ENCODE measurements at places on chromosomes 2 and 18.
A peak's percentile ranks its signal among the peaks of the same experiment; 100 is the strongest.

DNA sequence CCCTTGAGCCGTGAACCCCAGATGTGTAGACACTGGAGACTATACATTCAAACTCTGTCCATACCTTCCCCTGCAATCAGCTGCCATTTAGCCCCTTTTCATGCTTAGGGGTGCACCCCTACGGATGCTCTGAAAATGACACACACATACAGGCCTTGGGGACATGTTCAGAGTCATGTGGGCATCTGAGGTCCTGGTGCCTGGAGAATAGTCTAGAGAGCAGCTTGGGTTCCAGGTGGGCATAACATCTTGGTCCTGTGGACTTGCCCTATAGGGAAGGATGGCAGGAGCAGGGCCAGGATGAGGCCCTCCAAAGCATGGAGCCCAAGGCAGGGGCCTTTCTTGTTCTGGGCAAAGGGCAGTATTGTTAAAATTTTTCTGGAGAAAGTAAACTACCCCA lies 9.9 kb upstream of the FHOD3 start:
- DNase-seq, result no peak

GRCh38 chr2:177589186-177589585 lies 196.6 kb downstream of the AGPS start:
- no peak for DNase-seq

DNA sequence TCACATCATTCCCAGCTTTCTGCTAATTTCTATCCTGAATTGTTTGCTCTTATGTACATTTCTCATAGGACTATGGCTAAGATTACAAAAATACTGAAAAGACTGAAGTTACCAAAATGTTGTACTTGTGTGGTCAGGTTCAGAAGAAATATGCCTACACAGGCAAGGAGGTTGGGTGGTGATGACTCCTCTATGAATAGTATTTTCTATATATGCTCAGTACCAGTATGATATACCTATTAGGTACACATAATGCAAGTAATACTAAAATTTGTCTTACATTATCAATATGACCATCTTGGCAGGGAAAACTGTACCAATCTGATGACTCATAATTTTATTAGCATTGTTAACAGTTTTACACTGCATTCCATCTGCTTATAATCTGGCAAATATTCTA lies 12.2 kb upstream of the ORC2 start:
- no peak for DNase-seq

GRCh38 chr2:81327911-81328310 lies 1023.4 kb upstream of the LRRTM1 start:
- DNase-seq, result no peak

DNA sequence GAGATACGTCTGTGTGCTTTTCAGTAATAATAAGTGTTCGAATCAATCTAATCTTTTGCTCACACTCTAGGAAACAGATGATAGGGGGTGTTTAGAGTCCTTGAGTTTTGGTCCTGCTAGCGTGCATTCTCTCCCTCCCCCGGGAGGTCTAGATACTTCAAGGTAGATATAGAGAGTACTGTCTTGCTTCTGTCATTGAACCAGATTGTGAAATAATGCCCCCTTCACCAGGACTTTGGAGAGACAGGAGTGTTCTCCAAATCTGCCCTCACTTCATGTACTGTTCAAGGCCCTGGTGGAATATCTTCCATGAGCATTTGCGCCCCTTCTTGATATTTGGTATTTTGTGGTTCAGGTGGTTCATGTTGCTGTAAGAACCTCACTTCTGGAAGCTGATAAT lies 59.4 kb upstream of the MGAT5 start:
- DNase-seq, result no peak

- no peak for DNase-seq
These were observed 918 bp downstream of the EIF5B start for GRCh38 chr2:99338029-99338585.

GRCh38 chr2:204115137-204116056 lies 178.8 kb downstream of the ICOS start:
- no peak for DNase-seq

- no peak for DNase-seq
These were observed 148.8 kb downstream of the TNS1 start for GRCh38 chr2:217853961-217854360.

- DNase-seq, result peak; percentile 83
These were observed 20.3 kb downstream of the KCNK3 start for GRCh38 chr2:26712486-26713465.

DNA sequence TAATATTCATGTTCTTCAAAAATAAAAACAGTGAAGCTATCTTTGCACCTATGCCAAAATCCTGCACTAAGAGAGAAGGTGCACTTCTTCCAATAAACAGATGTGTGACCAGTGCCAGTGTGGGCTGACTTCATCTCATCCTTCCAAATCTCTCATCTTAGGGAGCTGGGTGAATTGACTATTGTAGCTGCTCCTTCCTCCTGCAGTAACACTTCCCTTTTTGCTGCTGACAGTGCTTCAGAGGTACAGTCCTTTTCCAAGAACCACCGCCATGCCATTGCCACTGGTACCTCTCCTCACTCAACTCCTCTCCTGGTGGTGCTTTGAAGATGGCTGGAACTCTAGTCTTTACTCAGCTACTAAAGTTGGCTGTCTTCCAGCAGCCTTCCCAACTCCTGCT lies 42.1 kb upstream of the ARHGAP25 start:
- no peak for DNase-seq

GRCh38 chr2:70708376-70709199 lies 59.4 kb downstream of the ADD2 start:
- DNase-seq, result no peak

DNA sequence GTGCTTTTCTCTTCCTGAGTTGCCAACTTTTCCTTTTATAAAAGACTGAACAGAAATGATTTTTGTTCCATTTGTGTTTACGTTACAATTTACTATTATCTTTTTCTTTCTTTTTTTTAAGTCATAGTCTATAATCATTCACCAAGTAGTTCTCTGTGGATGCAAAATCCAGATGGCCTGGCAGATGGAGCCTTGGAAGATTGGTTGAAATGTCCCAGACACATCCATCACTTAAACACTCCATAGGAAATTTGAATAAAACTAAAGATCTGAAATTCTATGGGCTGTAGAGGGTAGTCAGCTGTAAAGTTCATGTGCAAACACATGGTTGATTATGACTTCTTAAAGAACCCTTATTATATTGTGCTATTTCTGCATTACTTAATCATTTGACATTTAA lies 164.8 kb upstream of the DOCK10 start:
- DNase-seq, result no peak

DNA sequence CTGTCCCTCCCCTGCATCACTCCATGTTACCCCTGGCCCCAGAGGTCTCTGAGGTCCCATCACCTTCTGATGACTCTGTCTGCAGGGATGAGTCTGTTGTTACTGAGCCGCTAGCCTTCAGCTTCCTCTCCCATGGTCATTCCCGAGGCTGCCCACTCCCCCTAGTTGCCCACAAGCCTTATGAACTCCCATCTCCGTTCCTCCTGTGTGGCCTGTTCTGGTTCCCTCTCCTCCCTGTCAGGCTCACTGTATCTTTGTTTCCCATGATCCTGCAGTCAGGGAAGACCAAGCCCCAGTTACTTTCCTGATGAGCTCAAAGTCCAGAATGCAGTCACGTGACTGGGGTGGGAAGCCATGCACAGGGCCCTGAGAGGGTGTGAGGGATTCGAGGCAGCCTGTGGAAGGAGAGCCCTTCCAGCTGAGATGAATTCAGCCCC lies 39.5 kb downstream of the INPP4A start:
- no peak for DNase-seq

- no peak for DNase-seq
These were observed 68.8 kb downstream of the DOK6 start for GRCh38 chr18:69469444-69469919.

GRCh38 chr2:208983486-208983885 lies 440.4 kb upstream of the MAP2 start:
- DNase-seq, result no peak

- DNase-seq, result no peak
These were observed 7.4 kb downstream of the ZAP70 start for GRCh38 chr2:97720746-97721145.

DNA sequence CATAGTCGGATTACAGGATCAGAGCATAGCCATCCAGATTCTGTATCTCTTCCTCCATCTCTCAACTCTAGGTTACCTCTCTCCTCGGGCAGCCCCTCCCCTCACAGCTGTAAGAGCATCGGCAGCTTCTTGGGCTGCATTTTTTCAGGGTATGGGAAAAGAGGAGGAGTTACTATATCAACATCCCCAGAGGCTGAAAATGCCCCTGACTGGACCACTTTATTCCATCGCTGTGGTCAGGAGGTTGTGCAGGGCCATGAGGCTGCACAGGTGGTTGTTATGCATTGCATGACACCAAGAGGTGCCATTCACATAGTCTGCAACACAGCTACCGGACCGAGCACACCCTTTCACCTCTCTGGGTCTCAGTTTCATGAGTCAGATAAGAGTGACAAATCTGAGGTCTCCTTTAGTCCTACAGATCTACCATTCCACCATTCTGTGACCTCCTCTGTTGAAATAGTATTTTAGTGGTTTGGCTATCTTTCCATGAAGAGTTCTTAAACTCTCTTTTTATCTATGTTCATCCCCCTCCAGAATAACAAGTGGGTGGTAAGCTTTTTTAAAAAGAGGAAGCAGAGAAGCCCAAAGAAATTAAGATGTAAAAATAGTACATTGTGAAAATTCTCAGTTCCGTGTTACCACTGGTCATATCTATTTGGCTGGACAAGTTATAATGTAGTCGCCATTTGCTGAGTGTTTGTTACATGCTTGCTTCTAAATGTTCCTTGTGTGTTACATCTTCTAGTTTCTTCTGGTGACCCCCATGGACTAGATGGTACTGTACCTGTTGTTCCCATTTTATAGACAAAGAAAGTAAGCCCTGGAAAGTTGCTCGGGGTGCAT lies 56.6 kb upstream of the SLC1A4 start:
- DNase-seq, result no peak

- no peak for DNase-seq
These were observed 10.9 kb downstream of the TMBIM1 start for GRCh38 chr2:218281449-218281848.

DNA sequence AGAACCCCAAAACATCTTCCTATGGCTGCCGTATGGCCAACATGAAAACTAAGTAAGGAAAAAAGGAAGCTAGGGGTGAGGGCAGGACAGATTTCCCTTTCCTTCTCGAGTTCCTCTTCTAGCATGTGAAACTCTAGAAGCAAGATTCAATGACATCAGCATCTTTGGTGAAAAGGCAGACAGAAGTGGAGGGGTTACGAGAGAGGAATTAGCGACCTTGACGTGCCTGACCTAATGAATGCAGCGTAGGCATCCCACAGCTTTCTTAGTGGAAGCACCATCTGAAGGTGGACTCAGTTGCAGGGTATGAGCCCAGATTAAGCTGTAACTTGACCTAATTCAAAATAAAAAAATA lies 47.9 kb upstream of the PELI1 start:
- DNase-seq, result no peak
